Renal cortical epithelial cell (primary cell): ENCODE measurements at places on chromosomes 5 and 9. TPM values are rescaled to one million over a fixed set of nuclear protein-coding genes. Genes with fewer than 3 reads are reported as not detected.

GDNF gene
- total RNA-seq: 0.52 and 0.60 TPM in 2 replicates

FBLL1 gene
- 0.30 and 0.35 TPM in 2 replicates for total RNA-seq

PPP1R2B gene
- total RNA-seq: 0.05 and 0.17 TPM in 2 replicates

- peak; percentile 63 for DNase-seq
Measured at GRCh38 chr5:149038336-149039080, 24.4 kb downstream of the SH3TC2 start.

DNA sequence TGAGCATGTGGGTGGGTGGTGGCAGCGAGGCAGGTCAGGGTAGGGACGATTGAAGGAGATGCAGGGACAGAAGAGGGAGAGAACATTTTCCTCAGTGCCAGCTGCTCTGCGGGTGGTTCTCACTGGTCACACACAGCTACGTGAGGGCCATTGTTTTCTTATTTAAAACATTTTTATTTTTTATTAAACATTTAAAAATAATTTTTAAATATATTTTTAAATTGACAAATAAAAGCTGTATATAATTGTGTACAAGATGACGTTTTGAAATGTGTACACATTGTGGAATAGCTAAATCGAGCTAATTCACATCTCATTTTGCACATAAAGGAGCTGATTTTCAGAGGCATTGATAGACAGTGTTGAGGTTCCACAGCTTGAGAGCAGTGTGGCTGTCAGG, 14.0 kb downstream of the FAM240B start:
- no peak for DNase-seq

DNA sequence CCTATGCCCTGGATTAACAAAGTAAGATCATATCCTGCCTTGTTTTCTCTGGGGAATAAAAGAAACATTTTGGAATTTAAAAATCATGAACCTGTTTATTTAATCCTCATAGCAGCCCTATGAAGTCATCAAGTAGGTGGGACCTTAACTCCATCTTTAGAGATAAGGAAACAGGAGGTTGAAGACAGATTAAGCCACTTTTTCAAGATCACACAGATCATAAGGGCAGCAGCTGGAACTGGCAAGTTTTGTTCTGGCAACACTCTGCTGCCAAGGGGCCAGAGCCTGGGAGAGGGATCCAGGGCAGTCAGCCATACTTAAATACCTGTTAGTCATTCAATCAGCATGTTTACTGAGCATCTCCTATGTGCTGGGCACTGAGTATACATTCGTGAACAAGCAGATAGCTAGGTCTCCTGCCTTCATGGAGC, 63.7 kb downstream of the SLC1A1 start:
- DNase-seq: peak; percentile 57
